ENCODE measurements at places on chromosomes 2 and 18.

GRCh38 chr2:67295406-67295805 lies 101.7 kb upstream of the ETAA1 start:
- no peak for DNase-seq

GRCh38 chr2:60608679-60609078 lies 55.2 kb upstream of the BCL11A start:
- no peak for DNase-seq

- no peak for DNase-seq
Observed at GRCh38 chr2:18156002-18156401, 277.5 kb downstream of the KCNS3 start.

DNA sequence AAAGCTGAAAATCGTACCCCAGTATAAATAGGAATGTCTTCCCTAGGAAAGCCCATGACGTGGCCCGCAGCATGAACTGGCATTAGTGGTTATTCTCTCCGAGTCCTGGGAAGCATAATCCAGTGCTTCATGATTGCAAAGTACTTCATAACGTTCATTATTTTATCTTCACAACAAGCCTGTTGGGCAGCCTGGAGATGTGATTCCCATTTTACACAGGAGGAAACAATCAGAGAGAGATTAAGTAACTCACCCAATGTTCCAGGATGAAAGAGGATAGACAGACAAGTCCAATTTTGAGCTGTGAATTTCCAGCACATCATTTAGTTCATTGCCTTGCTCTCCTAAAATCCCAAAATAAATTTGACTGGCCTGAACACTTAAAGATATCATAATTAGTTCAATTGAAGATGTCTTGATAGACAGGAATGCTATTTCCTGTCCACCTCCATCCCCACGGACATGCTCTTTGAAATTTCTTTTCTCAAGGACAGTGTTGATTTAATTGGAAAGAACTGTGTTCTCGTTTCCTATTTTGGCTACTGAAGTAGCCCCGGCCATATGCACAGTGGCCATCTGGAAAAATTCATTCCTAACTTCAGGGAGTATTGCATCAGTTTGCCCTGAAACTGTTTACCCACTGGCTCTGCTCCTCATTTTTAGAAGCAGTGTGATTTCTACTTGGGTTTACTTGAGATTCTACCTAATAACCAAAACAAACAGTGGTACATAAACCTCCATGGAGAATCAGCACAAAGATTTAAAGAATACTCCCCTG lies 93.9 kb downstream of the VWC2L start:
- no peak for DNase-seq

- no peak for DNase-seq
Observed at GRCh38 chr2:67311536-67311935, 85.6 kb upstream of the ETAA1 start.
